ENCODE measurements at places on chromosomes 16 and 17.
A peak's percentile ranks its signal among the peaks of the same experiment; 100 is the strongest.

DNA sequence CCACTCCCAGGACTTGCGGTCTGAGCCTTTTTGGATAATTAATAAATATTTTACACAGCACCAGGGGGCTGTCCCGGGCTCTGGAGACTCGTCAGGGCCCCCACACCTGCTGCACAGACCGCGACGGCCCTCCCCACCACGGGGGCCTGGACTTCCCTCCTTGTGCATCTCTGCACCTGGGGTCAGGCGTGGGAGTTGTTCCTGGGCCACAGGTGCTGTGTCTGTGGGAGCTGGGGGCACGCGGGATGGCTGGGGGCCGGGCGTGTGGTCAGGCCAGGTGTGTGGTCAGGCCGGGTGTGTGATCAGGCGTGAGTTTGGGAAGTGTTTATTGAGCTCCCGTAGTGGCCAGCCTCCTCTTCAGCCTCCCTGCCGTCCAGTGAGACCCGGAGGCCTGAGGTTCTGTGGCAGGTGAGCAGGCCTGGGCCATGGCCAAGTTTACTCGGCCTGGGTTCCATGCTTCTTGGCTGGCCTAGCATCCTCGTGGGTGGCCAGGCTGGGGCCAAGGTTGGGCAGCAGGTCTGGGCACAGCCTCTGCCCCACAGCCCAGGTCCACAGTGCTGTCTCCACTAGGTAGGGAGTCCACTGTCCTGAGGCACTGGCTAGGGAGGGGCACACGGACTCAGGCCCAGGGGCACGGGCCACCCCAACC is 1.9 kb upstream of the STUB1 start:
- DNase-seq: no peak

DNA sequence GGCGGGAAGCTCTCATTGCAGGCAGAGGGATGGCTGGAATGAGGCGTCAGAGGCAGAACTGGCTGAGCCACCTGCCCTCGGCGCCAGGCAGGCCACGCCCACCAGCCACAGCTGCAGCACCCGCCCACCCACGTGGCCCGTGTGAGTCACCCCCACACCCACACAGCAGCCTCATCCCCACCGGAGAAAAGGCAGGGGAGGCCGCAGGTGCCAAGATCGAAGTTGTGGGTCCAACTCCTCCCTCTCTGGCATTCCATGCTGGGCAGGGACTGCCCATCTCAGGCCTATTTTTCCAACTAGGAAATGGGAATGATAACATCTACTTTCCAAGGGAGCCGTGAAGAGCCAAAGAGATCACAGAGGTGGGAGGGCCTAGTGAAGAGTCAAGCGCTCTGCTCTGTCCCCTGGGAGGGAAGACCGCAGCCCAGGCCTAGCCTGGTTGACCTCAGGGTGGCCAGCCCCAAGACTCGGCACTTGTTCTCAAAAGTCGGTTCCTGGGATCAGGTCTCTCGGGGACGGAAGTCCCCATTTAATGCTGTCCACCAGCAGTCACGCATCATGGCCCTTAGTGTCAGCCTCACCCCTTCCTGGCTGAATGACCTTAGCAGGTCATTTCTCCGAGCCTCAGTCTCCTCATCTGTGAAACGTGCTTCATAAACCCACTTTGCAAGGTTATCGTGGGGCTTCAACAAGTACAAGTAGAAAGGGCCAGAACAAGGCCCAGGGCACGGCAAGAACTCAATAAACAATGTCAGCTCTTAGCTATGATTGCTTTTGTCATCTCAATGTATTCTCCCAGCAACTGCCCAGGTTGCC is at the start of gene TRPV3:
Gene TRPV3 (minus strand): TSS at position 45 of the 816 bp plus-strand sequence. CDS start 2,962 bp downstream, outside the sequence.
- DNase-seq: no peak

- no peak for DNase-seq
Measured at GRCh38 chr17:7282752-7283321, 1.3 kb downstream of the SLC2A4 start.

DNA sequence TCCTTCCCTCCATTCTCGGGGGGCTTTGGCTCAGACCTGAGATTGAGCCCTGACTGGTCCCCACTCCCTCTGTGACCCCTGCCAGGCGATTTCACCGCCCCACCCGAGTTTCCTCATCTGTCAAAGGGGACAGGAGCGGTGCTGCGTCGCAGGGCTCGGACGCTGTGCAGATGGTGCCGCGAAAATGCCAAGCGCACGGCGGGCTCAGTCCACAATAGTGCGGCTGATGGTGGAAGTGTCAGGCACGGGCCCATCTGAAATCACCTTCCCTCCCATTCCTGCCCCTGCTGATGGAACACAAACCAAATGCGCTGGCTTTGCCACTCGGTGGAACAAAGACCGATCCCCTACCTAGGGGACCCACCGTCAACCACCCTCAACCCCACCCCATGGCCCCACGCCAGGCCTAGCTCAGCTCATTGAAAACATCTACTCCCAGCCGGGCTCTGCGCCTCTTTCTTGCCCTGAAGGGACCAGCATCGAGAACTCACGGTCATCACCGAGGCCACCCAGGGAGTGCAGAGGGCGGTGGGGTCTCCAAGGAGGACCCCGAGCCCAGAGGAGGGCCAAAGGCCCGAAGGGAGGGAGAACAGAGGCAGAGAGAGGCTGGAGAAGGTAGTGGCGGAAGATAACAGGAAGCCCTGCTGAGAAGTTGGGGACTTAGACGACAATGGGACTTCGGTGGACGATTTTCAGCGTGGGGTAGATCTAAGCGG is 1.4 kb downstream of the CARHSP1 start:
- DNase-seq: no peak

DNA sequence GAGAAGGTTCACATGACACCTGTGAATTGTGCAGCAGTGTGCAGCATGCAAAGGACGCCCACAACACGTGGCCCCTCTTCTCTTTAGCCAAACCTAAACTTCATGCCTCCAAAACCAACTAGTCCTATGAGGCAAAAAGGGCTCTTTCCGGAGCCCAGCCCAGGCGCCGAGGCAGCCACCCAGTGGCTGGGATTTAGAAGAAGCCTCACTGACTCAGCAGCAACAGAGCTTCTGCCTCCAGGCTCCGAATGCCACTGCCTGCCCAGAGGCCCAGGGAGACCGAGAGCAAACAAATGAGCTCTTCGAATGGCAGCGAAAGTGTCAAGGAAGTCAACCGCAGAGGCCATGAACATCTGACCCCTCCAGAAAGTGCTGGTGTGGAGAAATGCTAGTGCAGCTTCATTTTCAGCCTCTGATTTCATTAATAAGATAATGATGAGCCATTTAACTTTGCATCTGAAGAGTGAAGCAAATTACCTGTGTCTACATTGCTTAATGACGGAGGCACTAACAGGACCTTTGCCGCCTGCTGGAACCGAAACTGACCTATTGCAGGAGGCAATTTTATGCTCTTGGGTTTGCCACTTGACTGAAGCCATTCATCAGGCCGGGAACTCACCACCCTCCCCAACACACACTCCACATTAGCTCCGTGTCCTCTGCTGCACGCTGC is 157.7 kb upstream of the RPL38 start:
- DNase-seq: no peak

DNA sequence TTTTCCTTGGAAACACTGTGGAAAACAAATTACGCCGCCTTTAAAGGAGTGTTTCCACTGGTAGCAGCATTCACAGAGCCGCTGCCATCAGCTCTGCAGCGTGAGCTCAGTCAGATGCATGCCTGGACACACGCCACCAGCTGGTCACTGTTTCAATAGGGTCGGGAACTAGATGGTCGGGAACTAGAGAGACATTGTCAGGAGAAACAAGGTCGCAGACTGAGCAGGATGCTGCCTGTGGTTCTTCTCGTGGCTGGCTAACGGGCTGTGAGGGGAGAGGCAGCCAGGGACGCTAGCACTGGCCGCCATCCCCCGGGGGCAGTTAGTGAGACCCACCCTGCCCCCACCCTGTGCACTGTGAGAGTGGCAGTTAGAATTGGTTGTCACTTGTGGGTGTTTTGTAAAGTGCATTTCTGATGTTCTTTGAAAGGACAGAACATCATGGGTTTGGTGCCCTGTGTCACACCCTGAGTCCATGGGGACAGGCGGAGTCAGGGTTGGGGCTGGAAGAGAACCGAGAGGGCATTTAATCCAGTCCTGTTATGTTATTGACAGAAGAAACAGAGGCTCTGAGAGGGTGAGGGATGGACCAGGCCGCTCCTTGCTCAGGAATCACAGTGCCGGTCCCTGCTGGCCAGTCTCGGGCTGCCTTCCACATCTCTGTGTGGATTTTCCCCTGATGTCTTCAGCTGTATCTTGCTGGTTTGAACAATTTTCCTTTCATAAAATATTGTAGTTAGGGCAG is 86.3 kb downstream of the SPECC1 start:
- DNase-seq: peak; percentile 8

GRCh38 chr16:56411123-56411522 is 14.2 kb downstream of the AMFR start:
- no peak for DNase-seq

DNA sequence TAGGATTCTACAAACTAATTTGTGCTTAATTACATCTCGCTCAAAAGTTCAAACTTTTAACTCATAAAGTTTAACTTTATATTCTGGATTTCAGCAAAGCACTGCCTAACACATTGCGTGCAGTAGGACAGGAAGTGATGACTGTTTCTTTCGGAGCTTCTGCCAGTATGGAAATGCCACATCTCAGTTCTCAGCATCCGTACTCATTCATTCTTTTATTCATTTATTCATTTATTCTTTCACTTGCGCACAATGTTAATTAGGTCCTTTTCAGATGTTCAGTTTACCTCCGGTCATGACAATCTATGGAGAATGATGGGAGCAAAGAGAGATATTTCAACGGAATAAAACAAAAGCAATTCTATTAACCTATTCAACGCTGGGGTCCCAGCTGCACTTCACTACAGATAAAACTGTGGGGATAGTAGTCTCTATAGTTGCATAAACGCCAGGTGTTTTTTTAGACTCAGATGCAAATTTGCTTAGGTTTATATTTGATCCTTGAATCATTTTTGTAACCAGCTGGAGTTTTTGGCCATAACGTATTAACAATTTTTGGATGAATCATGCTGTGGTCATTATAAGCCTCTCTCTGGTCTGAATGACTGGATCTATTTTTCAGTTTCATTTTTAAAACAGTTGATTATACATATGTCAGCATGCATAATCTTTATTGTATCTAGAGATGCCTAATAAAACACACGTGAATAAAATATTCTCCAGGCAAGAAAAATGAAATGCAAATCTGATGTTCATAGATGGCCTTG is 143.9 kb downstream of the KCNJ2 start:
- DNase-seq: peak; percentile 59

DNA sequence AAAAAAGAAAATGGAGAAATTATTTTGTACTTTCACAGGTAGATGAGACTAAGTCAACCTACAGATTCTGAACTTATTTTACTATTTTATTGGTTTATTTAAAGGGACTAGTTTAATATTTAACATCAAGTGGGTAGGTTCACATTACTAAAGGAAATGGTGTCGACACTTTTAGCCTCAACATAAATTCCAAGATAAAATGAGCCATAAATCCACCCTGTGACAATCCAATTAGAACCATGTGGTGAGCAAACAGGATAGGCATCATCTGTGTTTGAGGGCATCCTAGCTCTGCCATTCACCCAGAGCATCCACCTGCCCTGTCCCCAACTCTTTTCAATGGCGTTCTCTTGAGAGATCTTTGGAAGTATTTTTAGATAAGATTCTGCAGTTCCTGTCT is 92.8 kb upstream of the PMFBP1 start:
- DNase-seq: no peak

DNA sequence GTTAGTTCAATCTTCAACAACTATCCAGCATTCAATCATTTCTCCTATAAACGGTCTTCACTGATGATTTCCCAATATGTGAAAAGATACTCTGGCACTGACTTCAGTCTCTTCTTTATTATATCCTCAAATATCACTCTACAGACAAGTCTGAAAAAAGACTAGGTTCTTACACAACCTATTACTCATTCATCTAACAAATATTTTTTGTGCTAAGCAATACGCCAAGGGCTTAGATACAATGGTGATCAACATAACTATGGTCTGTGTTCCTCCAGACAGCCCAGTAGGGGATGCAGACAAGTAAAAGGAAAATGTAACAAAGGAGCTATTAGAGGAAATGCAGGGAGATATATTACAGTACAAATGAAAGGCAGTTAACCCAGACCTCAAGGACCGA is 63.9 kb downstream of the MYO1D start:
- peak; percentile 68 for DNase-seq

GRCh38 chr16:22970209-22970865 is 156.4 kb downstream of the HS3ST2 start:
- DNase-seq: no peak

- peak; percentile 80 for DNase-seq
Measured at GRCh38 chr17:48915459-48916282, 7.5 kb downstream of the UBE2Z start.

- DNase-seq: no peak
Measured at GRCh38 chr17:7445619-7445968, 733 bp downstream of the CHRNB1 start.
